Activated CD4-positive, alpha-beta memory T cell treated with anti-CD3 and anti-CD28 coated beads for 36 hours (primary cell): ENCODE measurements at places on chromosomes 5 and 9.

- no peak for DNase-seq
Observed at GRCh38 chr5:14347522-14347921, 204.4 kb downstream of the TRIO start.

DNA sequence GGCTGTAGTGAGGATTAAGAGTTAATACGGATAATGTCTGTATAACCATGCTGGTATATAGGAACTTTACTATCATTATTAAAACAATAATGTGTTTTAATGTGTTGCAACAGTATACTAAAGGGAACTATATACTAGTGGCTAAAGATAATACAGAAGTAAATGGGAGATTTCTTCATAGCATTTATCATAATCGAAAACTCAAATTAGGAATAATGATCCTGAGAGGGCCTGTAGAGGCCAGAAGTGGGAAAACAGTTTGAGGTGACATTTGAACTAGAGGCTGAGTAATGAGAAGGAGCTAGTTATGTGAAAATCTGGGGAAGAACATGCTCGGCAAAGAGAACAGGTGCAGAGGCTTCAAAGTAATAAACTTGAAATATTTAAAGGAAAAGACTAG is 2.9 kb downstream of the TCERG1 start:
- DNase-seq: no peak

DNA sequence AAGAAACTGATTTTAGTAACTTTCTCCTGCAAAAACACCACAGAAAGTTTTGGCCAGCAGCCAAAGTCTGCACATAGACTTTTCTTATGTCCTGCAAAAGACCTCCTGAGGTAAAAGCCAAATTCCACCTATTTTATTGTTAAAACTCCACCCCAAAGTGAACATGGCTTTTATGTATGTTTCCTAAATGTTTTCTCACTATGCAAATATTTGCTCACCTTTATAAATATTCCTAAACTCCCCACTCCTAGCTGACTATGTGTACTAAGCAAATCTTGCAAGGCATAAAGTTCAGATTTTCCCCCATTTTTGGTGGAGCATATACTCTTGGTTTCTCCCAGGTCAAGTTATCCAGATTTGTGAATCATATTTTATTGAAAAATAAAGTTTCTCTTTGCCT is 446.2 kb downstream of the DNAH5 start:
- DNase-seq: no peak

- peak; percentile 72 for DNase-seq
Observed at GRCh38 chr5:16936150-16936988, at the start of gene MYO10. MYO10 (minus strand) TSS chr5:16936288; CDS start chr5:16935808, 480 bp downstream.

- no peak for DNase-seq
Observed at GRCh38 chr5:86838083-86838482, 220.3 kb downstream of the COX7C start.
